ENCODE measurements at places on chromosomes 4 and X. TPM values are rescaled to one million over a fixed set of nuclear protein-coding genes. Genes with fewer than 3 reads are reported as not detected.

FAM156B gene
- total RNA-seq = 12.6 TPM

NR0B1 gene
- total RNA-seq = not detected

MPC1L gene
- not detected for total RNA-seq

SMIM31 gene
- 30.6 TPM for total RNA-seq

GPR173 gene
- 0.67 TPM for total RNA-seq

CFP gene
- total RNA-seq = 1.2 TPM

FRMD7 gene
- not detected for total RNA-seq

PGAM4 gene
- total RNA-seq = not detected

LAS1L gene
- total RNA-seq = 13.8 TPM

GPRIN3 gene
- total RNA-seq = 16.6 TPM

CPLX1 gene
- total RNA-seq = 2.7 TPM

CSN1S1 gene
- total RNA-seq = not detected

MAGEA3 gene
- not detected for total RNA-seq

All from left colon (tissue), 2 donors.